ENCODE measurements at places on chromosomes 5 and 9.
A peak's percentile ranks its signal among the peaks of the same experiment; 100 is the strongest.

GRCh38 chr9:134169724-134170401 lies 5.5 kb upstream of the RNU6ATAC start:
- DNase-seq: no peak

GRCh38 chr5:134111741-134112647 lies 2.5 kb upstream of the TCF7 start:
- no peak for DNase-seq

- DNase-seq: no peak
Observed at GRCh38 chr5:149365418-149365817, 7.6 kb downstream of the PCYOX1L start.

DNA sequence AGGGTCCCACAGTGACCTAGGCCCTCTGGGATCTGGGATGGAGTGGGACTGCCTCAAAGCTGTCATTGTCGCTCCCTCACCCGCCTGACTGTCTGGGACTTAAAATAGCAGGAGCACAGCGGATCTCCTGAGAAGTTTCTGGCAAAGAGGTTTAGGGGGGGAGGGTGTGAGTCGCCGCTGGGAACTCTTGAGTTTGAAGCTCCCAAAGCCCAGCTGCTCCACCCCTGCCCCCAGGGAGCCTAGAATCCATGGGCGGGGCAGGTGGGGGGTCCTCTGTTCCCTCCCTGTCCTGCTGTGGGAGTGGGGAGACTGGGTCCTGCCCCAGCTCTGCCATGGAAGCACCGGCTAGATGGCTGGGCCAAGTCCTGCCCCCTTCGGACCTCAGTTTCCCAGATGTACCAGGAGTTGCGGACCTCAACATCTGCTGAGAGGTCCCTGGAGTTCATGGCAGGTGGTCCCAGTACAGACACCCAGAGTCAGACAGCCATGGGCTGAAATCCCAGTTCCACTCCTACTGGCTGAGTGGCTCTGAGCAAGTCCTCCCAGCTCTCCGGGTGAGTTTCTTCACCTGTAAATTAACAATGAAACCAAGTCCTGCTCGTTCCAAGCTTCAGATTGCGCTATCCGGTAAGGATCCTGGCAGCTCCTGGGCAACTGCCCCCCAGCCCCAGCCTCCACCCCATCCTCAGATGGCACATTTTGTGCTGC lies 985 bp upstream of the WDR38 start:
- DNase-seq: no peak

GRCh38 chr5:140633021-140633471 lies at the start of gene CD14:
TSS of gene CD14 (minus strand) at chr5:140633175. CDS start at chr5:140633071, 104 bp downstream.
- no peak for DNase-seq

- peak; percentile 23 for DNase-seq
Observed at GRCh38 chr9:136107155-136107952, 11.3 kb downstream of the TMEM250 start.

GRCh38 chr5:178213003-178213461 lies 8.7 kb downstream of the HNRNPAB start:
- DNase-seq: no peak

- DNase-seq: no peak
Observed at GRCh38 chr5:76855961-76856360, 6.1 kb downstream of the S100Z start.

DNA sequence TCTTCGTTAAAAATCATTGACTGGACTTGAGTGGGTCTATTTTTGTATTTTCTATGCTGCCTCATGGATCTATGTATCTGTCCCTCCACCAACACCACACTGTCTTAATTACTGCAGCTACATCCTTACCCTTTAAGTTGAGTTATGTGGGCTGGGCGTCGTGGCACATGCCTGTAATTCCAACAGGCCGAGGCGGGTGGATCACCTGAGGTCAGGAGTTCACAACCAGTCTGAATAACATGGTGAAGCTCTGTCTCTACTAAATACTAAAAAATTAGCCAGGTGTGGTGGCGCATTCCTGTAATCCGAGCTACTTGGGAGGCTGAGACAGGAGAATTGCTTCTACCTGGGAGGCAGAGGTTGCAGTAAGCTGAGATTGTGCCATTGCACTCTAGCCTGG lies 48.2 kb downstream of the XRCC4 start:
- no peak for DNase-seq

- DNase-seq: no peak
Observed at GRCh38 chr9:110025551-110026170, 182.3 kb downstream of the C9orf152 start.
